ENCODE measurements at places on chromosomes 1 and 21.
A peak's percentile ranks its signal among the peaks of the same experiment; 100 is the strongest.

GRCh38 chr1:184061396-184062003 is 10.0 kb downstream of the TSEN15 start:
- no peak for DNase-seq

- DNase-seq = no peak
Measured at GRCh38 chr1:190935925-190936324, 458.3 kb upstream of the BRINP3 start.

DNA sequence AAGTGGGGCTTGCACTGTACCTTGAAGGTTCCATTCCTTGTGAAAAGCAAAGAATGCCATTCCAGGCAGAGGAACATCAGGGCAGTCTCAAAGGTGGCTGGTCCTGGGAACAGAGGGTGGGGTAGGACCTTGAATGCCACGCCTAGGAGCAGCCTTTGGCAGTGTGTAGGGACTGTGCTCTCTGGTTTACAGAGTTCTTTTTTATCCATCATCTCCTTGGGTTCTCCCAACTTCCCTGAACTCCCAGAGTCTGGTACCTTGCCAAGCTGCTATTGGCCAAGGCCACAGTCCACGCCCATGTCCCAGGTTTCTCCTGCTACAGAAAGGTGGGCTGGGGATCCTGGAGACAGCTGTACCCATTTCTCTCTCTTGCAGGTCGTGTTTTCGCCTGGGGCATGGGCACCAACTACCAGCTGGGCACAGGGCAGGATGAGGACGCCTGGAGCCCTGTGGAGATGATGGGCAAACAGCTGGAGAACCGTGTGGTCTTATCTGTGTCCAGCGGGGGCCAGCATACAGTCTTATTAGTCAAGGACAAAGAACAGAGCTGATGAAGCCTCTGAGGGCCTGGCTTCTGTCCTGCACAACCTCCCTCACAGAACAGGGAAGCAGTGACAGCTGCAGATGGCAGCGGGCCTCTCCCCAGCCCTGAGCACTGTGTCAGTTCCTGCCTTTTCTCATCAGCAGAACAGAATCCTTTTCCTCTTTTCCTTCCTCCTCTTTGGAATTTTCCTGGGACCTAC is 15.3 kb upstream of the TRNAU1AP start:
- DNase-seq = no peak

DNA sequence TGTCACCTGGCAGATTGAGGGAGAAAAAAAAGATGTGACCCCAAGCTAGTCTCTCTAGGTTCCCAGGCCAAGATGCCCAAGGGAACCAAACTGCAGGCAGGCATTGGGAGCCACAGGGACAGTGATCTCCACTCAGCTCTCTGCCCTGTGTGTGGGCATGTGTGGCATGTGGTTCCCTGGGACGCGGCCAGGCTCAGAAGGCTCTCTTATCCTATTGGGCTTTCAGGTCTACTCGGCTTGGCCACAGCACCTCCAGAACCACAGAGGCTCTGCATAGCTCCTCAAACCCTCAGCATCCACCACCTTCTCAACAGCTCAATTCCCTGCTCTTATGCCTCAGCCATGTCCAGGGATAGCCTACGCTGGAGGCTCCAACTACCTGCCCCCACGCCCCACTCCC is 22.0 kb downstream of the IQGAP3 start:
- DNase-seq = no peak

DNA sequence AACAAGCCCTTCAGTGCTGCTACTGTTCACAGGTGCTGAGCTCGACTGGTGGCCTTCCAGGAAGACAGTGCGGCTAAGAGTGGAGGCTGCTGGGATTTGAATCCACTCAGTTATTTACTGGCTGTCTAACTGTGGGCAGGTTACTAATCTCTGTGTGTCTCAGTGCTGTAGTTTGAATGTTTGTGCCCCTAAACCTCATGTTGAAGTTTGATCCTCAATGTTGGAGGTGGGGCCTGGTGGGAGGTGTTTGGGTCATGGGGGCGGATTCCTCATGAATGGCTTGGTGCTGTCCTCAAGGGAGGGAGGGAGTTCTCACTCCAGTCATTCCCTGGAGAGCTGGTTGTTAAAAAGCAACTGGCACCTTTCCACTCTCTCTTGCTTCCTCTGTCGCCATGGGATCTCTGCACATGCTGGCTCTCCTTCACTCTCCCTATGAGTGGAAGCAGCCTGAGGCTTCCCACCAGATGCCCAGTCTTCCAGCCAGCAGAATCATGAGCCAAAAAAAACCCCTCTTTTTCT is 334.8 kb downstream of the RPS6KC1 start:
- no peak for DNase-seq

GRCh38 chr1:26281091-26281958 is 1.4 kb downstream of the SH3BGRL3 start:
- DNase-seq = peak; percentile 38

DNA sequence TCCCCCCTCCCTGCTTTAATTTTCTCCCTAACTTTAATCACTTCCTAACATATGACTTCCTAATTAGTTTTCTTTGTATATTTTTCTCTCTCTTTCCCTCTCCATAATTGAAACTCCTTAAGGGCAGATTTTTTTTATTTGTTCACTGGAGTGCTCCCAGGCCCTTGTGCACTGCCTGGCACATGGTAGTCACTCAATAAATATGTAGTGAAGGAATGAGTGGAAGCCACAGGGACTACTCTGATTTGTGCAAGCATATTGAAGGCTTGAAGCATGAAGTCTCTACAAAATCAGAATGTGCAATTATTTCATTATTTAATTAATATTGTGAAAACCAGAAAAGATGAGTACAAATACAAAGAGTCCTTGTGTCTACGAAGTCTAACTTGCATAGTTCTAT is 41.5 kb downstream of the SNX7 start:
- no peak for DNase-seq
